CD8-positive, alpha-beta memory T cell (primary cell): ENCODE measurements at places on chromosomes 16 and 17.

- no peak for DNase-seq
Measured at GRCh38 chr16:75102595-75102994, 14.0 kb downstream of the LDHD start.

DNA sequence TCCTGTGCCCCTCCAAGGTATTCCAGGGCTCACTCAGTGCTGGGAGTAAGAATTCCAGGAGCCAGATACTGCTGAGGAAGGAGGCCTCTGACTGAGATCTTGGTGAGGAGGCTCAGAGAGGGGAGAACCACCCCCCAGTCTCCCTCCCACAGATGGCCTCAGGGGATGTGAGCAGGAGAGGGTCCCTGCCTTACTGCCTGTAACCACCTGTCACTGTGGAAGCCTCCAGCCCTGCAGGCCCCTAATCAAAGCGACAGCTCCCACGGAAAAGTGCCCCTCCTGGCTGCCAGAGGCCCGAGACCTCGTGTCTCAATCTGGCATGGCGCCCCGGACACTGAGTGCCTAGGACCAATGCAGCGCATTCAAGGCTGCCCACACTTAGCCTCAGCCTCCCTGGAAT is 7.7 kb upstream of the C17orf113 start:
- no peak for DNase-seq

- DNase-seq: no peak
Measured at GRCh38 chr17:7147772-7148171, 31.4 kb downstream of the ASGR1 start.

- no peak for DNase-seq
Measured at GRCh38 chr17:73519714-73520368, 124.4 kb downstream of the SDK2 start.
